Thymus (tissue), 14 donors: ENCODE measurements at places on chromosomes 4 and X. TPM values are rescaled to one million over a fixed set of nuclear protein-coding genes. Genes with fewer than 3 reads are reported as not detected.

PCDH18 gene
- polyA plus RNA-seq = 1.7 TPM

XAGE1A gene
- polyA plus RNA-seq = not detected

MAGEE1 gene
- polyA plus RNA-seq = 3.4 TPM

CLDN34 gene
- 0.16 TPM for polyA plus RNA-seq

OPRPN gene
- polyA plus RNA-seq = 0.34 TPM

CLGN gene
- 1.0 TPM for polyA plus RNA-seq

TCEAL9 gene
- polyA plus RNA-seq = 192 TPM

SLITRK2 gene
- polyA plus RNA-seq = 0.84 TPM

TXK gene
- 24.7 TPM for polyA plus RNA-seq

OPN1MW3 gene
- polyA plus RNA-seq = 0.02 TPM

FREM3 gene
- 0.23 TPM for polyA plus RNA-seq

CFAP47 gene
- polyA plus RNA-seq = 0.05 TPM

IL13RA2 gene
- 7.0 TPM for polyA plus RNA-seq

AREG gene
- polyA plus RNA-seq = 30.3 TPM

SPANXD gene
- not detected for polyA plus RNA-seq

HELT gene
- polyA plus RNA-seq = 0.07 TPM

SORCS2 gene
- polyA plus RNA-seq = 2.2 TPM

IL3RA gene
- 12.7 TPM for polyA plus RNA-seq

TRIM60 gene
- not detected for polyA plus RNA-seq

SLC26A1 gene
- polyA plus RNA-seq = 0.41 TPM

IL1RAPL1 gene
- polyA plus RNA-seq = 0.02 TPM

DAPP1 gene
- polyA plus RNA-seq = 17.5 TPM

MORC4 gene
- polyA plus RNA-seq = 5.8 TPM

LANCL3 gene
- 0.30 TPM for polyA plus RNA-seq

IL9R gene
- 8.9 TPM for polyA plus RNA-seq

NAT8L gene
- polyA plus RNA-seq = 0.43 TPM

PDGFRA gene
- 9.2 TPM for polyA plus RNA-seq

HEPH gene
- polyA plus RNA-seq = 1.2 TPM

NUP62CL gene
- polyA plus RNA-seq = 3.0 TPM

MAGEA9B gene
- 0.11 TPM for polyA plus RNA-seq

ETNPPL gene
- polyA plus RNA-seq = 1.6 TPM

SLC10A3 gene
- 21.6 TPM for polyA plus RNA-seq

GPR119 gene
- not detected for polyA plus RNA-seq

RHOXF1 gene
- 0.39 TPM for polyA plus RNA-seq

H2BW1 gene
- not detected for polyA plus RNA-seq

GRID2 gene
- polyA plus RNA-seq = 0.05 TPM

VSIG4 gene
- 23.3 TPM for polyA plus RNA-seq

L1CAM gene
- polyA plus RNA-seq = 0.64 TPM

GABRB1 gene
- 0.02 TPM for polyA plus RNA-seq
